CD4-positive, alpha-beta T cell treated with Interleukin-10 for 1 hour (primary cell): ENCODE measurements at places on chromosomes 5 and 9.

DNA sequence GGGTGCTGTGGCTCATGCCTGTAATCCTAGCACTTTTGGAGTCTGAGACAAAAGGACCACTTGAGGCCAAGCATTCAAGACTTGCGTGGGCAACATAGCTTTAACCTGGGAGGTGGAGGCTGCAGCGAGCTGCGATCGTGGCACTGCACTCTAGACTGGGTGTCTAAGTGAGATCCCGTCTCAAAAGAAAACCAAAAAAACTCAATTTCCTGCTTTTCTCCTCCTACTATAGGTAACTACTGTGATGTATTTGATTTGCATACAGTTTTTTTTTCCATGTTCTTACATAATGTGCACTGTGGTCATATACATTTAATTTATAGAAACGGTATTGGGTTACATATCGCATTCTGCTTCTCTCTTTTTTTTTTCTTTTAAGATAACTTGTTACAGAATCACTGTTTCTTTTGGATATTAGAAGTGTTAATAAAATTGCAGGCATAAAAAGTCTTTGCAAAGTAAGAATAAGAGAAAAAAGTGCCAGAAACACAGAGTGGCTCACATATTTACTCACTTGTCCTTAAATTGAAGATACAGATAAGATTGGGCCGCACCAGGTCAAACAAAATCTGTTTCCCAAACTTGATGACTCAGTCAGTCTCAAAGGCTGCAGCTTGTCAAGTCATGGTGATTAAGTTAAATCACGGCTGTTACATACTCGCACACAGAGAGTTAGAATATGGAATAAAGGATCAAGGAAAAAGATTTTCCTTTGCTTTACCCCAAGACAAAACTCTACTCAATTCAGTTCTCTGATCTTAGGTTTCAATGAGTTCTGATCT is 2.0 kb upstream of the PTGR1 start:
- no peak for DNase-seq

DNA sequence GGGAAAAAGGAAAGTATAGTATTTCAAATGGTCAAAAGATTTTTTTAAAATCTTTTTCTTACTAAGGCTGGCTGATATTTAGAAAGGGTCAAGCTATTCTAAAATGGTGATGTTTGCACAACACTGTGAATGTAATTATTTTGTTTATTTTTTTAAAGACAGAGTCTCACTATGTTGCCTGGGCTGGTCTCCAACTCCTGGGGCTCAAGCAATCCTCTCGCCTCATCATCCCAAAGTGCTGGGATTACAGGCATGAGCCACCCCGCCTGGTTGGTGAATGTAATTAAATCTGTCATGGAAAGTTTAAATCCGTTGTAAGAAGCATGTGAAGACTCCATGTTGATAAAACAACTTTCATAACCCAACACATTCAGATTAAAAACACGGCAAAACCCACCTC is 2.6 kb downstream of the UBTD2 start:
- DNase-seq: no peak

- DNase-seq: no peak
These were observed 1018.0 kb downstream of the CDH18 start for GRCh38 chr5:18970000-18970399.

DNA sequence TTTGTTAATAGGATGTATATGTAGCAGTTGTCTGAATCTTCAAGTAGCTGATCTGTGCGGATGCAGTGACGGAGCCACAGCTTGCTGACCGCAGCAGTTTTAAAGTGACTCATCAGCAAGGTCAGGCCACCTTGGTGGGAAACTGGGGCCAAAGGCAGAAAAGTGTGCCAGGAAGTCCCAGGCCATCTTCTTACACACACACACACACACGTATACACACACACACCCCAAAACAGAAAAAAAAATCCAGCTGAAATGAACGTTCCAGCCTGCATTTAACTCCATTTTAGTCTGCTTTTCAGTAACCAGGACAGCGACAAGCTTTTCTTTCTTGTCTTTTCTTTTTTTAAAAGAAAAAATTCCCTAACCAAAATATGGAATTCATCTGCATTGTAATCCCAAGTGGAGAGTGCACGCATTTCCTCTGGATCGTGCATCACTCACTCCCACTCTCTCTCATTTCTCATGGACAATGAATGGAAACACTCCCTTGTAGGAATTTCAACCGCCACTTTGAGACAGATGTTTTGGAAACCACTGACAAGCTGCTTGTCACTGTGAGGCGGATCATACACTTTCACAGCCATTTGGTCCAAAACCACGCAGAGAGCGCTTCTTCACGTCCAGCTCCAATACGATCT is 103.9 kb downstream of the LHFPL2 start:
- DNase-seq: no peak

GRCh38 chr5:27020973-27021372 is 17.4 kb downstream of the CDH9 start:
- DNase-seq: no peak

DNA sequence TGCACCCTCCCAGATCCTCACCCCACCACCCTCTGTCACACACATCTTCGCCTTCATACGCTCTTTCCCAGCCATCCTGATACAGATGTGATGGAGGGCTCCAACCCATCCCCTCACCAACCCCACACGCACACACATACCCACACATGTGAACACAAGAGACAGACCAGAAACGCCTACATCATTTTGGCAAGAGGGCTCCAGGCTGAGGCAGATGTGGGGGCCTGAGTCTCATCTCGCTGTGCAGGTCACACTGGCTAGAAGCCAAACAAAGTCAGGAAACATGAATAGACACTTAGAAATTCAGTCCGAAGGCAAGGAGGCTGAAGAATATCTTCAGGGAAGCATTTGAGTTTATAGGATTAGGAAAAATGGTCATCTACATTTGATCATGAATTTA is 6.2 kb downstream of the PRDM12 start:
- DNase-seq: no peak

GRCh38 chr5:169408171-169408570 is 107.2 kb upstream of the SLIT3 start:
- no peak for DNase-seq
